MG63 (cell line): ENCODE measurements at places on chromosomes 16 and 17. TPM values are rescaled to one million over a fixed set of nuclear protein-coding genes. Genes with fewer than 3 reads are reported as not detected.

Gene FSCN2
- 0.12 TPM in 1 of 2 replicates, not detected in the other for total RNA-seq

Gene SPECC1
- 12.7 and 13.7 TPM in 2 replicates for total RNA-seq

Gene DNASE1L2
- total RNA-seq, result 0.39 and 2.0 TPM in 2 replicates

Gene CASKIN1
- total RNA-seq, result 0.02 and 1.0 TPM in 2 replicates

Gene ESRP2
- 0.36 TPM in 1 of 2 replicates, not detected in the other for total RNA-seq

Gene FOXC2
- total RNA-seq, result 4.6 and 7.1 TPM in 2 replicates

Gene ST6GALNAC1
- total RNA-seq, result not detected in 2 replicates

Gene SPIRE2
- total RNA-seq, result 5.0 and 5.3 TPM in 2 replicates

Gene CDH16
- not detected in 2 replicates for total RNA-seq

Gene ENPP7
- not detected in 2 replicates for total RNA-seq

Gene PRKAR1A
- 185 and 279 TPM in 2 replicates for total RNA-seq

- DNase-seq, result peak; percentile 91
These were observed 13.2 kb upstream of the KLHDC4 start for GRCh38 chr16:87778830-87779579.

GRCh38 chr16:89923640-89924296 lies 626 bp downstream of the TUBB3 start:
- peak; percentile 71 for DNase-seq

GRCh38 chr17:61144137-61144536 lies 255.5 kb upstream of the TBX2 start:
- DNase-seq, result no peak

- peak; percentile 84 for DNase-seq
These were observed 9.1 kb upstream of the PPP1R1B start for GRCh38 chr17:39617446-39618245.

GRCh38 chr16:81123092-81123852 lies 27.1 kb upstream of the GCSH start:
- DNase-seq, result no peak

DNA sequence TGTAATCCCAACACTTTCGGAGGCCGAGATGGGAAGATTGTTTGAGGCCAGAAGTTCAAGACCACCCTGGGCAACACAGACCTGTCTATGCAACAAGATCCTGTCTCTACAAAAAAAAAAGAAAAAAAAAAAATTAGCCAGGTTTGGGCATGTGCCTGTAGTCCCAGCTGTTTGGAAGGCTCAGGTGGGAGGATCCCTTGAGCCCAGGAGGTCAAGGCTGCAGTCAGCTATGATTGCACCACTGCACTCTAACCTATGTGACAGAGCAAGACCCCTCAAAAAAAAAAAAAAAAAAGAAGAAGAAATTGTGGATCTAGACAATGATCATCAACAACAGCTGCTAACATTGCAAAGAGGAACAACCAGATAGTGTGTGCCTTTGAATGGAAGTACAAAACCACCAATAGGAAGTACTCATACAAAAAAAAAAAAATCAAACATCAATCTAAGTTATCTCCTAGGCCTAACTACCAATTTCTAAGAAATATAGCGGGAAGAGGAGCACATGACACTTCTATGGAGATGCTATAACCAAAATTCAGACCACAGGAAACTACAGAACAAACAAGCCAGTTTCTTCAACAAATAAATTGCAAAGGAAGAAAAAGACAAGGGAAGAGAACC lies 258.7 kb downstream of the MRTFB start:
- DNase-seq, result no peak

DNA sequence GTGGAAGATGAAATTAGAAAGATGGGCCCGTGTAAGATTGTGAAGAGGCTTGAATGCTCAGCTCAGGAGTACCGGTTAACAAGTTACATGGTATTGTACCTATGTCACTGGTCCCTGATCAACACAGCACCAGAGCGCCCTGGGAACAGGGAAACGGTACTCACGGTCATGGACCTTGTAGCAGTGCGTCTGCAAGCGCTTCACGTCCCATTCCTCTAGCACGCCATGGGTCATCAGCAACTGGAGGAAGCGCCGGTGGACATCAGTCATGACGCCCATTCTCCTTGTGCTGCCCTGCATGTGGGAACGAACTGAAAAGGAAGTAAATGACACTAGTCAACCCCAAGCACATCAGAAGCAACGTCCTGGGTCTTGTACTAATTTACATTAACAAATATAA lies 11.3 kb downstream of the NSMCE1 start:
- no peak for DNase-seq

DNA sequence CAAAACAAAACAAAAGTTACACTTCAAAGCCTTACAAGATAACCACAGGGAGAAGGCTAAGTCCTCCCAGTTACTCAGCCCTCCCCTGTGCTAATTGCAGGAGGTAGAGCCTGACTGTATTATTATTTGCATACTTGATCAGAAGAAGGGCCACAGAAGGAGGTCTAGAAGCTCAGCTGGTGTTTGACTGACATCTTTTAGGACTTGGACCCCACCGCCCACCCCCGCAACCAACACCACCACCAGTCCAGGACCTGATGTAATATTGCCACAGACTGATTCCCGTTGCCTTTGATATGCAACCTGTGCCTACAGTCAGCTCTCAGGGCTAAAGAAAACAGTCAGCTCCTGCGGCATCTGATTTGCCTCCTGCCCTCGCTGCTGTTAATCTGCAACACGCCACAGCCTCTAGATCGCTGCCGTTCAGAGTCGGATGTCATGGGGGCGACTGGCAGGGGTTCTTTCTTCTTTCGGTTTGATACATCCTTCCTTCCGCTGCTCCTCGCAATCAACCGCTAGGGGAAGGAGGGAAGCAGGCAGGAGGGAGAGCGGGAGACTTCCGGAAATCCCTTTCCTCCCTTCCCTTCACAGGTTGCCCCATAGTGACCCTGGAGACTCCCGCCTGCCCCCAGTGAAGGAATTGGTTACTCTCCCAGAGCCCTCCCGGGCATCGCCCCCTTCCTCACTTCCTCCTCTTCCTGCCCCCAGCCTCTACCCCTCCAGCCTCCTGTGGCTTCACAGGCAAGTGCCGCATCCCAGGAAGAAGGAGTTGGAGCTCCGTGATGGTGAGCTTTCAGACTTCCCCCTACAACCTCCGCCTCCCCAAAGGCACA lies 90.5 kb upstream of the SOX9 start:
- peak; percentile 77 for DNase-seq

DNA sequence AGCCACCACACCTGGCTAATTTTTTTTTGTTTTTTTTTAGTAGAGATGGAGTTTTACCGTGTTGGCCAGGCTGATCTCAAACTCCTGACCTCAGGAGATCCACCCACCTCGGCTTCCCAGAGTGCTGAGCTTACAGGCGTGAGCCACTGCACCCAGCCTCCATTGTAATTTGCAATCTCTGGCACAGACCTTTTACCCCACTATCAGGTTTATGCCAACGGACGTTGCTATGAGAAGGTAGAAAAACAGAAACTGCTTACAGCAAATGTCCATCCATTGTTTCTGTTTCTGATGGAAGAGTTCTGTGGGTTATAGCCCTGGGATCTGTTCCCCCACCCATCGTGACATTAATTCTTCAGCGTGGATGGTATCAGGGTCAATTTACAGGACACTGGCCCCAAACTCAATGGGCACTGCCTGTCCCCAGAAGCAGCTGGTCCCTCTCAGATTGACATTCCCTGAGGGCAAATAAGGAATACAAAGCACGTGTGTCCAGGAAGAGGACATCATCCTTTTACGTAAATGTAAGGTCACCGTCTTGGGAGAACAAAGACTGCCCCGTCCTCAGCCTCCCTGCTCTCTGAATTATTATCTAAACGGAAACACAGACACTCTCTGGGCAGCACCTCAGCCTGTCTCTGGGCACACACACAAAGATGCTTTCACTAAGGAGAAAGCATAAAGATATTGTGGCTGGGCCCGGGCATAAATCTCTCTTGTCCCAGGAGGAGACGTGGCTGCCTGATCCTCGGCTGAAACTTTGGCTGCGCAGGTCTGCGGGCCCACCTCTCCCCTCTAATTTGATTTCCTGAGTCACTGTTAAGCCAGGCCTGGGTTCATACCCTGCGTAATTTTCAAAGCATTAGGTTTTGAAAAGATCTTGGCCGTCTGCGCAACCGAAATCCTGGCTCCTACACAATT lies 5.2 kb downstream of the KCNG4 start:
- DNase-seq, result no peak

DNA sequence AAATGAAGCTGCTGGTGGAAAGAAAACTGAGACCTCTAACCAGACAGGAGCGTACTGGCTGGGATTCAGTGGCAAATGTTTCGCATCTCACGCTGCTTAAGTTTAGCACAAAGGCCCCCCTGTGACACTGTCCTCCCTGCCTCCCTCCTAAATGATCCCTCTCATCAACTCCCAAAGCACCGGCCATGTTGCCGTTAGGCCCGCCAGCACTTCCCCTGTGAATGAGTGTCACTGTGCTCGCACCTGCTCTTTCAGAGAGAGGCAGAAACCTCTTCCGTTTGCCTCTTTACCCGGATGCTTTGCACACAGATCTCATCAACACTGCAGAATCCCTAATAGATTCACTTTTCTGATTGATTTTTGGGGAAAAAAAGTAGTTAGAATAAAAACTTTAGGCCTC lies 26.5 kb downstream of the MBTPS1 start:
- no peak for DNase-seq

GRCh38 chr17:602436-602835 lies 112.2 kb downstream of the VPS53 start:
- no peak for DNase-seq

DNA sequence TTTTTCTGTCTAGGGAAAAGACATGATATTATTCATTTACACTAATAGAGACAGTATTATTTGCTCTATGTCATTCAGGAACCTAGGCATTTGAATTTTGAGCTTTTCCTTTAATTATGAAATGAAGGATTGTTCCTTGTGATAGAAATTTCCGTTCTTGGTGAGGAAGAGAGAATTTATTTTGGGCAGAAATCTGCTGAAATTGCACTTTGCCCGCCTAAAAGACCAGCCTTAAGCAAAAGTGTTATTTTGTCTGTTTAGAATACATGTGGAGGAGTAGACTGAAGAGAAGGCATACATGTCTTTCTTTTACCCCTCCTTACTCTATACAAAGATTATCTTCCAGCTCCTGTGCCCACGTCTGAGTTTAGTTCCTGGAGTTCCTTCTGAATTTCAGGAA lies 16.8 kb upstream of the KRT10 start:
- DNase-seq, result no peak

DNA sequence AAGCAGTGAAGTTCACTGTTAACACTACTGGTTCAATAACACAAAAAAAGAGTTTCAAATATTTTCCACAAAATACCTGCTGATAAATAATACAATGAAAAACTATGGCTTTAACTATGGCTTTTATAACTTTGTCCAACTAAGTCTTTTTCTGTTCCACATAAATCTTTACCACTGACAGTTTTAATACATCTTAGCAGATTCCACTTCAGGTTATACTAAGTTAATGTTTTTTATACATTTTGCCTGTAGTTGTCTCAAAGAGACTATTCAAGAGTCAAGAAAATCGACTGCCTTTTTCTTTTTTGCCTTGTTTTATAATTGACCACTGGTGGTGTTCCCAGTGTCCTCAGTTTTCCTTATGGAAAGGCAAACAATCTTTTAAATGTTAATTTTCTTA lies 379.7 kb upstream of the PMFBP1 start:
- DNase-seq, result no peak

GRCh38 chr16:50696575-50697420 lies 3.4 kb downstream of the NOD2 start:
- DNase-seq, result peak; percentile 13

GRCh38 chr16:15780805-15781204 lies 76.0 kb downstream of the MYH11 start:
- DNase-seq, result no peak

DNA sequence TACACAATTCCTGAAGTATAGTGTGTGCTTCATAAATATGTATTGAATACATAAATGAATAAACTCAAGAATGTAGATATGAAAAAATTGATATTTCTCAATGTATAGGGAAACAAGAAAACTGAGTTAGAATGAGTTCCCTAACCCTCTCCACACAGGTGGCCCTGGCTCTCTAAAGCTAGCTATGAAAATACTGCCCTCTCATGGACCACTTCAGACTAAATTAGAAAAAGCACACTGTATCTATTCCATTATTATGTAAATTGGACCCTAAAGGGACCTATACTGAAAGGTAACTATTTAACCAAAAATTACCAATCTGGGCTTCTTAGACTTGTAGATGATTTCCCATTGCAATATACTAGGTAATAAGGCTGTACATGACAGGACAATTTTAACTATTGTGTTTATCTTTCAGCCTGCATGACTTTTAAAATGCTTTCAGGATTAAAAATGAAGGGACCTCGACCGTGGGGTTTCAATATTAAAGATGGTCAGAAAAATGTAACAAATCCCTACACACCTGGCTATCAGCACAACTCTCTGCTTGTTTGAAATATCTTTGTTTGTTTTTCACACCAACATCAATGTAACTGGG lies 672.5 kb upstream of the KIF2B start:
- DNase-seq, result no peak

DNA sequence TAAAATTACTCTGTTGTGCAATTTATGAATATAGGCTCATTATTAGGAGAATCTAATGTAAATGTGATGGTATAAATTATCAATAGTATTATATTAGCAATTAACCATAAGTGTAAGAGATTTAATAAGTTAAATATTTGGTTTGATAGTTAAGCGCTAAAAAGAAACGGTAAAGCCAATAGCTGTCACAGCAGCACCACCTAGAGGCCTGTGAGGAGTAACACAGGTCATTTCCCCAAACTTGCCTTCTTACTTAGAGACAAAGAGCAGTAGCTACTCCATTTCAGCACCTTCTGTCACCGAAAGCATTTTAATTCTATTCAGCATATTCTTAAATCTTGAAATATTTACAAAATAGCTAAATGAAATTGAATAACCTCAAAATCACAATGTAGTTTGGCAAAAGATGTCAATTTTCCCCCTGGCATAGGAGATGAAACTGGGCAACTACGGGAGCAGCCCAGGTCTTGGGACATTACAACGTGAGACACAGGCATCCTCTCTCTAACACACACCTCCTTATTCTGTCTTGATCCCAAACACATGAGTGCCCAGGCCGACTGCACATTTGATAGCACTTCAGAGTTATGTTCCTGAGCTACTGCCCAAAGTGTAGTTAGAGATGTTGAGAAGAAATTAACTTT lies 14.3 kb upstream of the DYNLRB2 start:
- DNase-seq, result no peak

GRCh38 chr17:34312080-34312479 lies 7.2 kb upstream of the CCL8 start:
- DNase-seq, result no peak

DNA sequence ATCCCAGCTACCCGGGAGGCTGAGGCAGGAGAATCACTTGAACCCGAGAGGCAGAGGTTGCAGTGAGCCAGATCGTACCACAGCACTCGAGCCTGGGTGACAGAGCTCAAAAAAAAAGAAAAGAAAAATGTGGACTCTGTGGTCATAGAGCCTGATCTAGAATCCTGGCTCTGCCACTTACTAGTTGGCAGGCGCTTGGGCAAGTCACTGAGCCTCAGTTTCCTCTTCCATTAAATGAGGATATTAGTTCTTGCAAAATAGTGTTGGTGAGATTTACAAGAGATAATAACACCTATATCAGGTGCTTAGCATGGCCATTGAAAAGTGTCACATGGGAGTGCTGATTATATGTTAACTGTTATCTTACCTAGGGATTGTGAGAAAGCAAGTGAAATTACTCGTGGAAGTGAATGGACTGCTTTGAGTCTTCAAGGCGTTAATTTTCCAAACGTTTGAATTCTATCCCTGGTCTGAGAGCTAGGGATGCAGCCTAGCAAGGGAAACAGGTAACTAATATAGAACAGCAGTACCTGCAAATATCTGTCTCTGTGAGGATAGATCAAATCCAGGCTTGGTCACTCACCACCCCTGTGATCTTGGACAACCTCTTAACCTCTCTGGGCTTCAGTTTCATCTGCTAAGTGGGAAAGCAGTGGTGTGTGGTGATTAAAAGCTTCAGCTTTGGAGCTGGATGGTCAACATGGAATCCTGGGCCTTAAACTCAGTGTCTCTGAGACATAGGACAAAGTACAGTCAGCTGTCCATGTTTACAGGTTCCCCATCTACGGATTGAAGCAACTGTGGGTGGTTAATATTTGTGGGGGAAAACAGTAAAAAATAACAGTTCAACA lies 953 bp upstream of the NSMCE1 start:
- DNase-seq, result no peak
